ENCODE measurements at places on chromosomes 11 and 22. TPM values are rescaled to one million over a fixed set of nuclear protein-coding genes. Genes with fewer than 3 reads are reported as not detected.

PKDREJ gene
- 0.07 TPM for total RNA-seq

APOL5 gene
- total RNA-seq: not detected

ASCL3 gene
- total RNA-seq: not detected

- no peak for DNase-seq
These were observed 4.6 kb downstream of the KRTAP5-3 start for GRCh38 chr11:1603629-1604028.

- DNase-seq: no peak
These were observed 126.9 kb downstream of the KCNQ1 start for GRCh38 chr11:2571598-2572281.

DNA sequence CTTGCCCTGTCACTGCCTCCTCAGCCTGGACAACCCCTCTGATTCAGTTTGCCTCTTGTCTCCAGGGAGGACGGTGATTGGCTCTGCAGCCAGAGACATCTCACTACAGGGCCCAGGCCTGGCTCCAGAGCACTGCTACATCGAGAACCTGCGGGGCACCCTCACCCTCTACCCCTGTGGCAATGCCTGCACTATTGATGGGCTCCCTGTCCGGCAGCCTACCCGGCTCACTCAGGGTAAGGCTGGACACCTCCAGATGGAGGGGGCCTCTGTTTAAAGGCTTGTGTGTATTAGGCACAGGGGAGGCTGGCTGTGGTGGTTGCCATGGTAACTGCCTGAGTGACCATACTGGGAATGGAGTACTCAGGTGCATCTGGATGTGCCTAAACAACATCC is 8.6 kb downstream of the PHLDB1 start:
- no peak for DNase-seq

DNA sequence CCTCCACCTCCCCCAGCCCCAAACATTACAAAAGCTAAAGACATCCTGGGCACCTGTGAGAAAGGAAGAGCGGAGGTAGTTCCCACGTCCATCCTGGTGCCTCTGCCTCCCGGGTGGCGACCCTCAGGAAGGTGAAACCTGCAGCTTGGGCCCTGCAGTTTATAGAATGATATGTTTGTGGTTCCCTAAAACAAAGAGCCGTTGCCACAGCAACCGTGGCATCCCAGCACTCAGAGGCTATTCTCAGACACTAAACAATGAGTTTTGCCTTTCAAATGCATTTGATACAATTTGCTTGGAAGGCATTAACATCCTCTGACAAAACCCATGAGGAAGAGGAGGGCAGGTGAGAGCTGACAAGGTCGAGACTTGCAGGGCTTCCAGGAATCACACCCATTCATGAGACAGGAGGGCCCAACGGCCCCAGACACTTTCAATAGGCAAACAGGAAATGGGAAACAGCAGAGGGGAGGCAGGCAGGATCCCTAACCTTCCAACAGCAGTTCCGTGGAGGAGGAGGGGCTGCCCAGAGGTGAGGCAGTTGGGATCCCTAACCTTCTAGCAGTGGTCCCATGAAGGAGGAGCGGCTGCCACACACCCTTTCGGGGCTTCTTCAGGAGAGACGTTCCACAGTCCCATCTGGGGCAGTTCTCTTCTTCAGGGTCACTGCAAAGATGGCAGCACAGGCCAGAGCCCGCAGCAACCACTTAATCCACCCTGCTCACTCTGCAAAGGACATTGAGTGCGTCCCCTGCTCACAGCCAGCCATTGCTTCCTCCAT is 379.2 kb downstream of the SHANK2 start:
- no peak for DNase-seq

GRCh38 chr11:125356797-125357196 is 139.3 kb downstream of the FEZ1 start:
- DNase-seq: no peak

DNA sequence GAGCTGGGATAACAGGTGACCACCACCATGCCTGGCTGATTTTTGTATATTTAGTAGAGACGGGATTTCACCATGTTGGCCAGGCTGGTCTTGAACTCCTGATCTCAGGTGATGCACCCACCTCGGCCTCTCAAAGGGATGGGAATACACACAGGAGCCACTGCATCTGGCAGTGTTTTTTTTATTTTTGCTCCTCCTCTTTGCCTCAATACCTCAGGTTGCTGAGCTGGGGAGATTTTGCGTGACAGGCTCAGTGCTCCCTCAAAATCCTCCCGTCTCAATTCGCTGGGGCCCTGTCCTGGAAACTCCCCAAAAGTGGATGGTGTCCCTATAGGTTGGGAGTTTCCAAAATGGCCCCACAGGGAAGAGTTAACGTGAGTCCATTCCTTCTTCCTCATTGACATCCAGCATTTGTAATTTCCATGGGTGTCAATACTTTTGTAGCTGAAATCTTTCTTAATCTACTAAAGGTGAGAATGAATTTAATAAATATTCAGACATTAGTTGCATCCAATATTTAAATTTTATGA is 71.8 kb downstream of the GGTLC2 start:
- no peak for DNase-seq

DNA sequence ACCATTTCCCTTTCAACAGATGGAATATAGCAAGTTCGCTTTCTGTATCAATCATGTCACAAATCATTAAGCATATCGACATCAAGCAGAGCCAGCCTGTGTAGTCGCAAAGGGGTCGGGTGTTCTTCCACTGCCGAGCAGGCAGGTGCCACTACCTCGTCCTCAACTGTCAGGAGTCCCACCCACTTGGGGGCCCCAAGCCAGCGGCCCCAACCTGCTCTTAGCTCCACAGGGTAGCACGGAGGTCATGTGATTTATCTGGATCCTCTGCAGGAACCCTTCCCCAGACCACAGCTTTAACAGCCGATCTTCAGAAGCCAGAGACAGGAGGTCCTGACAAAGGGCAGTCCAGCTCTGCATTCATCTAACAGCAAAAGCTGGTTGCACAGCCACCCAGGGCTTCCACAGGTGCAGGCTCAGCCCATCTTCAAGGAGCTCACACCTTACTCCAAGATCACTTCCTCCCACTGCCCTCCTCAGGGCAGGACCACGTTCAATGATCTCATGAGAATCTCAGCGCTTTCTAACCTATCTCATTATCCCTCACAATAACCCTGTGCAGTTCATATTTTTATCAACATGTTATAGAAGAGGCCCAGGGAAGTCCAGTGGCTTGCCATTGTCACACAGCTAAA is 110.2 kb downstream of the TRIM29 start:
- DNase-seq: no peak

GRCh38 chr22:31143537-31143936 is 3.2 kb upstream of the PLA2G3 start:
- no peak for DNase-seq

- no peak for DNase-seq
These were observed at the start of gene MRPL23 for GRCh38 chr11:1946812-1947484. TSS of gene MRPL23 (plus strand) at chr11:1947332. CDS start at chr11:1947363, 31 bp downstream.

DNA sequence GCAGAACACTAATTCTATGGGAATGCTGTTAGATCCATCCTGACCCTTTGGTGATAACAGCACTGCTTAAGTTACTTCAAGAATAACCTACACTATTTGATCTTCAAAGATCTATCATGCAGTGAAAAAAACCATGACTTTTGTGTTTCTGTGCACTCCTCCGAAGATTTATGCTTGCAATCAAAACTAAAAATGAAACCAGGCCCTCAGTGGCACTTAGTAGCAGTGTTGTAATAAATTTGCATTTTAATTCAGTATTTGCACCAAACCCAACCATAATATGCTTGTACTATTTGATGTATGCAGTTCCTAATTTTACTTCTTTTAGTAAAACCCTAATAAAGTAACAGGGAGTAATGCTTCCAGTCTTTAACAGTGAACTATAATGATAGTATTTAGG is 130.7 kb downstream of the SOX6 start:
- no peak for DNase-seq

Data from cardiac muscle cell (in vitro differentiated cells and primary cell).